Transverse colon (tissue), 4 donors: ENCODE measurements at places on chromosomes 11 and 22.

GRCh38 chr11:69828276-69828970, 9.2 kb upstream of the FGF3 start:
- DNase-seq, result peak; percentile 20

- no peak for DNase-seq
Measured at GRCh38 chr11:8260202-8260966, 3.3 kb downstream of the LMO1 start.

DNA sequence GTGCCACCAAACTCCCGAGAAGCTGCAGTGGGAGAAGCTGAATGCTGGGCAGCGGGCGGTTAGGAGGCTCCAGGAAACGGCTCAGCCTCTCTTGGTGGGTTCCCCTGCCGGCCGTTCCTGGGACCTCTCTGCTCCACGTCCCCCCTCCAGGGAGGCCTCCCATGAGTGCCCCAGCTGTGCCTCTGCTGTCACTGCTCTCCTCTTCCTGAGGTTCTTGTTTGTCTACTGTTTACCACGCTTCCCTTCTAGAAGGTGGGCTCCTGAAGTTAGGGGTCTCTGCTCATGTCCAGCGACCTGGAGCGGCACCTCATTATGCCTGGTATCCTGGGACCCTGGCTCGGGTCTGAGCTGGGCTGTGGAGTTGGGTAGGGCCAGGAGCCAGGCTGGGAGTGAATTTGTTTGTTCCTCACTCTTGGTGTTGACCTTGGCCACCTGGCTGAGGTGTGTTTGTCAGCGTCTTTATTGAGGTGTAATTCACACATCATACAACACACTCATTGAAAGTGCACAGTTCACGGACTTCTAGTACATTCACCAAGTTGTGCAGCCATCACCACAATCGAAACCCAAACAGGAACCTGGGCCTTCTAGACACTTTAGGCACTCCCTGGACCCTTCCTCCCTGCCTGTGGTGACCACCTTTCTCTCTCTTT, 37.8 kb upstream of the GRAMD4 start:
- DNase-seq, result peak; percentile 81

DNA sequence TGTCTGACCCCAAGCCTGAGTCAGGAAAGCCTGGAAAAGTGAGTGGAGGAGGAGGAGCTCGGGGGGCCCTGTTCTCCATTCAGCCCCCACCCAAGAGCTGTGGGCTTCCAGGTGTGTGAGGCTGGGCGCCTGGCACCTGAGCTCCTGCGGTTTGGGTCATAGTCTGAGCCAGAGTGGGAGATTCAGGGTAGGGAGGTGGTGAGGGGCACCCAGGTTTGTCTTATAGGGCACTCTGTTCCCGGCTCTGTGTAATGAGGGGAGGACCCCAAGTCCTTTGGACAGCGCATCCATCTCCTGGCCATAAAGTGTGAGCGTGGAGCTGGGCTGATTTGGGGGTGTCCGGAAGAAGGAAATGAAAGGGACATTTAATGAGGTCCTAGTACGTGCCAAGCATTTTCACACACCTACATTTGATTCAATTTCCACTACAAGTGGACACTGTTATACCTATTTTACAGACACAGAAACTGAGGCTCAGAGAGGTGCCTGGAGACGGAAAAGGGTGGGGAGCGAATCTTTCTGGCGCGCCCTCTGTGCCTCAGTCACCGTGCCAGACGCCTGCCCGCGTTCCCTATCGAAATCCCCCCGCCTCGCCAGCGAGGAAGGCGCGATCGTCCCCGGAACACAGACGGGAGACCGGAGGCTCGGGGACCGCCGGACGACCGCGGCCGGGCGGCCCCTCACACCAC, 1.2 kb downstream of the NPTXR start:
- DNase-seq, result no peak

DNA sequence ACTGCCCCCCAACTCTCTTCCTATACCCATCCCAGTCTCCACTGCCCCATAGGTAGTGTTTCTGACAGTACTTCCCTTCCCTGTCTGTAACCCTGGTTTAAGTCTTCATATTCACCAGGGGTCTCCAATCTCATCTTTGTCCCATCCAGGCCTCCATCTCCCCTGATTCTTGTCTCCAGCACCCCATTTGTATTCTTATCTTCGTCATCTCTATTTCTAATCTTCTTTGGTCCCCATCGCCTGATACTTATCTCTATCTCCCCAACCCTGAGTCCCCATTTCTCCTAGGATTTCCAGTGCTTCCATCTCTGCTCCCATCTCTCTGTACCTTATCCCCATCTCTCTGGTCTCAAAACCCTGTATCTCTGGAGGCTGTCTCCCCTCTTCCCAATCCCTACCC, 1.8 kb downstream of the PHOX2A start:
- no peak for DNase-seq

DNA sequence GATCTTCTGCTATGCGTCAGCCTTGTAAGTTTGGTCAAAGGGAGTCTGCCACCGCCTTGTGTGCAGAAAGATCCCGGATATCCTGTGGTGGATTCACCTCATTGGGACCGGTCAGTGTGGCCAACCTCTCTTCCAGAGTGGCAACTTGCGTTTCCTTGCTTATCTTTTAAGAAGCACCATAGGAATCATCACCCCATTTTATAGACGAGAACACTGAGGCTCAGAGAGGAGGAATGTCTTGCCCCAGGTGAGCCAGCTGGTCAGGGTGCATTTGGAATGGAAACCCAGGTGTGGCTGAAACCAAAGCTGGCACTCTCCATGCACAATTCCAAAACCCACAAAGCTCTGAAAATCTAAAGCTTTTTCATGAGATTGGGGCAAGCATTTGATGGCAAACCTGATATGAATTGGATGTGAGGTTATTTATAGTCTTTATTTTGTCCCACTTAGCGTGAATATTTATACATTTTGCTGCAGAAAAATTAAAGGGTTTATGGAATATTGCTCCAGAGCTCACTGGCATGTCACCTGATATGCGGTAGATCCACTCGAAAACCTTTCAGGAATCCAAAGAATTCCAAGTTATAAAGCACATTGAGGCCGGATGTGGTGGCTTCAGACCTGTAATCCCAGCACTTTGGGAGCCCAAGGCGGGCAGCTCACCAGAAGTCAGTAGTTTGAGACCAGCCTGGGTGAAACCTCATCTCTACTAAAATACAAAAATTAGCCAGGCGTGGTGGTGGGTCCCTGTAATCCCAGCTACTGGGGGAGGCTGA, 12.1 kb upstream of the EIF3D start:
- DNase-seq, result no peak

GRCh38 chr22:26884921-26885320, 227.5 kb downstream of the MIAT start:
- no peak for DNase-seq

GRCh38 chr22:47681411-47682165, 919.1 kb downstream of the TBC1D22A start:
- no peak for DNase-seq
